Left lung (tissue), 14 donors: ENCODE measurements at places on chromosomes 4 and X. TPM values are rescaled to one million over a fixed set of nuclear protein-coding genes. Genes with fewer than 3 reads are reported as not detected.

SPANXA1 gene
- total RNA-seq, result not detected

CTAG2 gene
- total RNA-seq, result not detected

UGT2B10 gene
- total RNA-seq, result not detected

CXorf66 gene
- total RNA-seq, result not detected

COL4A6 gene
- 1.2 TPM for total RNA-seq

DNA sequence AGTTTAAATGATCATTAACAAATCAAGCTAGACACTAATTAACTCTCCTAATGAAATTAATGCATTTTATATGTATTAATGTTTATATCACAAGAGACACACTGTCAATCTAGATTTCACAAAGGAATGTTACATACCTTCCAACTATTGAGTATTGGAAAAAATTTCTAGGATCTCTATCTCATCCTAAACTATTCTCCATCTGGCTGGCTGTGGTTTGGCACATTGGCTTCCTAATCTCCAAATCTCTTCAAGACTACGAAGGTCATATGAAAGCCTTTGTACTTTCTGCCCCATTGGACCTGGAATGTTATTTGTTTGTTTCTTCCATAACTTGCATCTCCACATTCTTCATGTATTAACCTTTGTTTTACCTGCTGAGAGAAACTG lies 1160.0 kb downstream of the ADGRL3 start:
- no peak for DNase-seq

- no peak for DNase-seq
Measured at GRCh38 chr4:158025131-158025530, 147.7 kb downstream of the GASK1B start.

DNA sequence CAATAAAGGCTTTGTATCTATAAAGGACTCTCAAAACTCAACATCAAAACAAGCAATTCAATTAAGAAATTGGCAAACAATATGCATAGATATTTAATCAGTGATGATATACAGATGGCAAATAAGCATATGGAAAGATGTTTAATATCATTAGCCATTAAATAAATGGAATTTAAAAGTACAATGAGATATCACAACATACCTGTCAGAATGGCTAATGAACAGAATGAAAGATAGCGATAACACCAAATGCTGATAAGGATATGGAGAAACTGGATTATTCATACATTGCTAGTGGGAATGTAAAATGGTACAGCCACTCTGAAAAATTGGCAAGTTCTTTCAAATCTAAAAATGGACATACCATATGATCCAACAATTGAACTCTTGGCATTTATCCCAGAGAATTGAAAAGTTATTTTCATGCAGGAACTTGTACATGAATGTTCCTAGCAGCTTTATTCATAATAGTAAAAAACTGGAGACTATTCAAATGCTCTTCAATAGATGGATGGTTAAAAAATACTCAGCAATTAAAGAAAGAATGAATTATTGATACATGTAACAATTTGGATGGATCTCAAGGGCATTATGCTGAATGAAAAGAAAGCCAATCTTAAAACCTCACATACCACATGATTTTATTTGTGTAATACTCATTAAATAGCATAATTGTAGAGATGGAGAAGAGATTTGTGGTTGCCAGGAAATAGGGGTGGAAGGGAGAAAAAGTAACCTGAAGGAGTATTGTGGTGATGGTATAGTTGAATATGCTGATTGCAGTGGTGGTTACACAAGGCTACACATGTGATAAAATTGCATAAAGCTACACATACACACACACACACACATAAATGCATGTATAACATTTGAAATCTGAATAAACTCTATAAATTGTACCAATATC lies 45.9 kb upstream of the ALG13 start:
- DNase-seq, result no peak

GRCh38 chrX:106599411-106599810 lies 12.4 kb upstream of the RADX start:
- DNase-seq, result no peak

DNA sequence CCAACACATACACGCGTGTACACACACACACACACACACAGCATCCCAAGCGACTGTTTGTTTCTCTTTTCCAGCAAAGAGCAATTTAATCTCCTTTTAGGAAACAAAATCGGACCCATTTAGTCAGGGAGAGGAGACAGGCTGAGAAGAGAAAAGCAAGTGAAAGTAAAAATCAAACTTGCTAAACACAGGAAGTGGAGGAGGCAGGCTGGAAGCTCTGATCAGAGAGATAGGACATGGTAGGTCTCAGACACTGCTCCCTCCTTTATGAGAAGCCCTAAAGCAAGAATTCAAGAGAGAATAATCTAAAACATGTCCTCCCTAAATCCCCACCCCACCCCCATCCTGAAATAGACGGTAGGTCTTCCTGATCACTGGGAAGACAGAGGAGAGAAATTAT lies 62.3 kb downstream of the GPC3 start:
- no peak for DNase-seq

GRCh38 chr4:165288639-165289422 lies 38.6 kb upstream of the MSMO1 start:
- no peak for DNase-seq

DNA sequence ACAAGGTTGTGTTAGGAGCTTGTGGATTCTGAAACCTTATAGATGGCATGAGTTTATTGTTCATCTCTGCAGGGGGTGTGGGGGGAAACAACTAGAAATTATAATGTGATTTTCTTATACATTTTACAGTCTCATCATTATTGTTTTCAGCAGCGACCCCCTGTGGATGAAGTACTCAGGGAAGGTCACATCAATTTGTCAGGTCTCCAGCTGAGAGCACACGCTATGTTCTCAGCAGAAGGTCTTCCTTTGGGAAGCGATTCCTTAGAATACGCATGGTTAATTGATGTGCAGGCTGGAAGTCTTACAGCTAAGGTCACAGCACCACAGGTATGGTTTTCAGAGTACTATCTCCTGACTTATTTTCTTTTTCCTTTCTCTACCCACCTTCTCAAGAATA lies 72.2 kb downstream of the BLTP1 start:
- DNase-seq, result peak; percentile 12

- no peak for DNase-seq
Measured at GRCh38 chr4:135508006-135508714, 1306.6 kb upstream of the PABPC4L start.

DNA sequence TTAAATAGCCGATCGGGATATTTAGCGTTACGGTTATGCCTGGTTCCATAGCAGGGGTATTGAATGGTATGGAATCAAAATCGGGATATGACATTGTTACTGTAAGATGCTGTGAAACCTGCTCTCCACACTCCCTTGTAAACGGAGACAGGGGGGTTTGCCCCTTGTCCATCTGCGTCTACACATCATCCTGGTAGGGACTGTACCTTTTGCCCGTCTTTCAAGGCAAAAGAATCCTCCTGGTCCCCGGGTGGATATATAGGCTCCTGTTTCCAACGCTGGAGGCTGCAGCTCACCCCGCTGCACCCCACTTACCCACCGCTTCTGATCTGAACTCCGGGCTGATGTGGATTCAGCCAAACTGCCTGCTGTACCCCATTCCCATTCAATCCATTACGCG lies 189.1 kb downstream of the SHOX start:
- no peak for DNase-seq

- no peak for DNase-seq
Measured at GRCh38 chr4:24403265-24403664, 181.1 kb downstream of the DHX15 start.

DNA sequence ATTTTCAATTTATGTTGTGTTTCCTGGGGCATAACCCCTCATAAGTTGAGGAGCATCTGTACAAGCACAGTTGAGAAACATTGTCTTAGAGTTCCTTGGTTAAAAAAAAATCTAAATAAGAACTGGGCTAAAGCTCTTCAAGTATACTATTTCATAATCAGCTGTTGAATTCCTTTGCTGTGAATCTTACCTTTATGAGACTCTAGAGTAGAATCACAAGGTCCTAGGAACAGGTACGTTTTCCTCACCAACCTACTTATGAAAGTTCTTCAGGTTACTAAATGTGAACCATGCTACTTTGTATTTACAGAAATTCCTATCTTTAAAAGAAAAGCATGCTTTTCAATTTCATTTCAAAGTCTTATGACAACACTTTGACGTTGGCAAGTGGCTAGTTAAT lies 20.9 kb upstream of the SOD3 start:
- no peak for DNase-seq

GRCh38 chr4:76558396-76559235 lies 123.6 kb downstream of the SHROOM3 start:
- no peak for DNase-seq

GRCh38 chr4:36891971-36892370 lies 352.6 kb upstream of the NWD2 start:
- no peak for DNase-seq

GRCh38 chr4:5098176-5098575 lies 46.9 kb downstream of the STK32B start:
- DNase-seq, result no peak
